Activated CD4-positive, alpha-beta T cell treated with anti-CD3 and anti-CD28 coated beads, Interleukin-2, Interleukin-6, amounts not matched to agents 100 ng/mL and 50 ng/mL, durations not matched to agents 16 hours and 8 hours (primary cell): ENCODE measurements at places on chromosomes 1 and 21.
A peak's percentile ranks its signal among the peaks of the same experiment; 100 is the strongest.

- DNase-seq, result no peak
Measured at GRCh38 chr1:204550926-204551325, 34.7 kb downstream of the MDM4 start.

GRCh38 chr1:55735106-55735505 is 519.9 kb upstream of the USP24 start:
- no peak for DNase-seq

GRCh38 chr21:45954261-45954660 is 27.3 kb upstream of the COL6A1 start:
- DNase-seq, result no peak

GRCh38 chr21:45517249-45518065 is 24.8 kb downstream of the SLC19A1 start:
- peak; percentile 80 for DNase-seq

GRCh38 chr1:222919478-222919865 is 104.6 kb downstream of the DISP1 start:
- no peak for DNase-seq

DNA sequence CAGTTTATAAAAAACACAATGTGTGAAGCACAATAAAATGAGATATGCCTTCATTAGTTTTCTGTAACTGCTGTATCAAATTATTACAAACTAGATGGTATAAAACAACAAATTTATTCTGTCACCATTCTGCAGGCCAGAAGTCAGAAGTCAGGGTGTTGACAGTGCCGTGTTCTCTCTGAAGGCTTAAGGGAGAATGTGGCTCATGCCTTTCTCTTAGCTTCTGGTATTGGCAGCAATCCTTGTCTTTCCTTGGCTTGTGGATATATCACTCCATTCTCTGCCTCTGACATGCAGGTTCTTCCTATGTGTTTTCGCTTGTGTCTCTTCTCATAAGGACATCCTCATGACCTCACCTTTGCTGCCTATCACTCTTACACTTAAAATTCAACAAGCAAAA is 10.1 kb downstream of the NEK7 start:
- no peak for DNase-seq

DNA sequence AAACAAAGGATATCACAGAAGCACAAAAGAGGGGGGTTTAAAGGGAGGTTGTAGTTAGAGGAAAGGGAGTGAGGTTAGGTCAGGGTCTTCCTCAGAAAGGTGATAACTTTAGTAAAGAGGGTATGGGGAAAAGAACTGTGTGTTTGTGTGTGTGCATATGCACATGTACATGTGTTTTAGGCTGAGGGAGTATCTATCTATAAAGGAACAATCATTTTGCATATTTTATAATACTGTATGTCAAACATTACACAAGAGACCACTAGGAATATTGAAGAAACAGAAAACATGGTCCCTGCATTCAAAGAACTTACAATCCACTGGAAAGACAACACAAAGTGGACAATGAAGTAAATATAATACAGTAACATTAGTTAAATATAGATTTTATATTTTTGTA is 132.2 kb downstream of the ACBD6 start:
- no peak for DNase-seq

DNA sequence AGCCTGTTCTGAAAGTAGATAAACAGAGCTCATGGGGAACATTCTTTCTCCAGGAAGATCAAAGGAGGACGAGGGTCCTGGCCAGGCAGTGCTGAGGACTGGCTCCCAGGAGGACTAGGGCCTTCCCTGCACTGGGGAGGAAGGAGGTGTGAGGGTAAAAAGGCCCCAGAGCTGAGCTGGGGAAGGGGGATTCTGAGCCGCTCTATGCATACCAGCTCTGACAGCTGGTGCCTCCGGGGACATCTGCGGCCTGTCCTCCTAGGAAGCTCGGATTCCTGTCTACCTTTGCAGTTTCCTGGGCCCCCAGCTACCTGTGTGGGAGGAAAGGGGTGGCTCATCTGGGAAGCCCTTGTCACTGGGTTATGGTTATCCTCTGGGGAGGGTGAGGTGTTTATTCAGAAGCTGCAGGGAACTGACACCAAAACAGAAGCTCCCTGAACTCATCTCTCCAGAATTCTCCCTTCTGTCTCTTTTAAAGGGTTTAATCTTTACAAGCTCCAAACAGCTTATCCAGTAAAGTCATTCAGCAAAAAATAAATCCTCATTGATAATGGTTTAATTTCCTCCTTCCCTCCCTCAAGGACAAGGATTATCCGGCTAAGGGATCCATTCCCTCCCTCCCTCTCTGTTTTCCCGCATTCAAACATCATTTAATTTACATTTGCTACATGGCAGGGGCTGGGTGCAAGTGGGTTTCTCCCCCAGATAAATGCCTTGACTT is 31.0 kb downstream of the NENF start:
- no peak for DNase-seq

GRCh38 chr21:25421321-25422028 is 185.8 kb downstream of the MRPL39 start:
- DNase-seq, result peak; percentile 90

DNA sequence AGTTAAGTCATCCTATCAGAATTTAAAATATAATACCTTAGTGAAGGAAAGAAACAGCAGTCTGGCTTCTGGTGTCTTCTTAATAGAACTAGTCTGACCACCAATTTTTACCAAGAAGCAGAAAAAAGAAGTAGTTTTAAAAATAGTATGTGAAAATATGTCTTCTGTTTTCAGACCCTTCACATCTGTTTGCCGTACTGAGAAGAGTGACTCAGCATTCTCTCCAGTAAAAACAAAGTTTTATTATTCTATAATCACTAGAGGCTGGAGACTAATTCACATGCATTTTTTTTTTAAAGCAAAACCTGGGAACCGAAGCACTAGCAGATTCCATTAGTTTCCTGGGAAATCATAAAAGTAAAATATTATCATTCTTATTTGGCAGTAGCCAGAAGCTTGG is 163.8 kb downstream of the COL24A1 start:
- DNase-seq, result no peak

GRCh38 chr21:14271053-14271452 is 55.1 kb downstream of the RBM11 start:
- no peak for DNase-seq

DNA sequence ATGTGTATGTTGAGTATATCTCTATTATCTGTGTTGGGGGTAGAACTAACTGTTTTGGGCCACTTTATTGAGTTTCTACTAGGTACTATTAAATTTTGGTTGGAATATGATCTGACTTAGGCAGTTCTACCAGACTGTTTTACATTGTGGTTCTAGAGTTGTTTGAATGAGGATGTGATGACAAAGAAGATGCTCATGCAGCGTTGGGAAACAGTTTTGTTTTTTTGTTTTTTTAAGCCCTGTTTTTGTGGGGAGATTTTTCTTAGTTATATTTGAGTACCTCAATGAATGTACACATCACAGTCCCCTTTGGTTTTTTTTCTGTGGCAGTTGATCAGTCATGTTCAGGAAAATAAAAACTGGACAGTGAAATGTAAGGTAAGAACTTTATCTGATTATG is 40.1 kb downstream of the TMED5 start:
- DNase-seq, result no peak

DNA sequence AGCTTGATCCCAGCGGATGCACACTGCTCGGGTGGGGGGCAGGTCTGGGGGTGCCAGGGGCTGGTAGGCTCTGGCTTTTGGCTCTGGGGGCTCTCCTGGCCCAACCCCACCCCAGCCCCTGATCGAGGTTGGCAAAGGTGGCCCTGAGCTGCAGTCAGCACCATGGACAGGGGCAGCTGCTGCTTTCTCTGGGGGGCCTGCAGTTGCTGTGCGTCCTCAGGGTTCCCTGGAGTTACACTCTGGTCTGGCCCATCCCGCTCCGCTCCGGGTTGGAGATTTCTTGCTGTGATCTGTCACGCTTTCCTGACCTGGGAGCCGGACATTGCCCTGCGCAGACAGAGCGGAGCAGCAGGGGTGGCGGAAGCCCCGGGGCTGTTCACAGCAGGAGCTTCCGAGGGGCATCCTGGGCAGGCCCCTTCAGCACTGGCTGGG is 8.0 kb upstream of the PLCH2 start:
- DNase-seq, result no peak

- DNase-seq, result no peak
Measured at GRCh38 chr1:85087659-85088407, 39.5 kb upstream of the MCOLN3 start.

DNA sequence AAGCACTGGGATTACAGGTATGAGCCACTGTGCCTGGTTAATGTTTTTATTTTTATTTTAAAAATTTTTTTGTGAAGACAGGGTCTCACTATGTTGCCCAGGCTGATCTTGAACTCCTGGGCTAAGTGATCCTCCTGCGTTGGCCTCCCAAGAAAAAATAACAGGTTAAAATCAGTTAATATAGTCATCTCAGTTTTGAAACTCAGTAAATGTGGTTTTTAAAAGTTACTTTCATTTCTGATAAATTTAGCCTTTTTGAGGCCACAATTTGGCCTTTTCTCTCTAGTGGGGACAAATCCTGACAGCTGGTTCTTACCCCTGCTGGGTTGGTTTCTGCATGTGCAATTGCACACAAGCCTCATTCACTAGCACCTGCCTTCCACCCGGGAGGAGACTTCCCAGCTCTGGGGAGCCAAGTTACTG is 13.3 kb downstream of the PMF1 start:
- peak; percentile 84 for DNase-seq

GRCh38 chr1:202090994-202091393 is 31.7 kb upstream of the GPR37L1 start:
- DNase-seq, result no peak

- peak; percentile 82 for DNase-seq
Measured at GRCh38 chr1:36224537-36225282, 467 bp downstream of the THRAP3 start.

DNA sequence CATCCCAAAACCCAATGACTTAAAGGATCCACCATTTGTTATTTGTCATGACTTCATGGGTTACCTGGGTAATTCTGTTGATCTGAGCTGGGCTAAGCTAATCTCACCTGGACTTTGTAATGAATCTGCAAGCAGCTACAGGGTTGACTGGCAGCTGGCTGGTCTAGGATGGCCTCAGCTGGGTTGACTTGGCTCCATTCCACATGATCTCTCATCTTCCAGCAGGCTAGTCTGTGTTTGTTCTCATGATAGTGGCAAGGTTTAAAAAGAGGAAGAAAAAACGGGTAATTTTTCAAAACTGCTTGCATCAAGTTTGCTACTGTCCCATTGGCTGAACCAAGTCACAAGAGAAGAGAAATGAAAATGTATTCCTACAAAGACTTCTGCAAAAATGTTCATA is 24.8 kb upstream of the ZMYM4 start:
- no peak for DNase-seq

DNA sequence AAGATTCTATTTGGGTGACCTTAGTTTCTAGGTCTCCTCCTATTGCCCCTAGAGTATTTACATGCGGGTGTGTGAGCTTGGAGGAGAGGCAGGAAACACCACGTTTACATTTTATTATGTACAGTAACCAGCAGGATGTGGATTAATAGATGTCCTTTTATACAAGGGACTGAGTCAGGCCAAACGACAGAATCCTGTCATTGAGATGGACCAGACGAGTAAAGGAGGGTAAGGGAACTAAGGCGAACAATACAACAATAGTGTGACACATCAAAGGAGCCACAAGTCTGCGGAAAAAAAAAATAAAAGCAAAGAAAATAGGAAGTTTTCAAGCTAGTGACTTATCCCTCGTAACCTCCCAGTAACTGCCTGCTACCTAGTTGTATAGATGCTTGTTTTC is 151.1 kb downstream of the GABPA start:
- DNase-seq, result no peak

- DNase-seq, result no peak
Measured at GRCh38 chr1:236353813-236354212, 40.3 kb upstream of the EDARADD start.

DNA sequence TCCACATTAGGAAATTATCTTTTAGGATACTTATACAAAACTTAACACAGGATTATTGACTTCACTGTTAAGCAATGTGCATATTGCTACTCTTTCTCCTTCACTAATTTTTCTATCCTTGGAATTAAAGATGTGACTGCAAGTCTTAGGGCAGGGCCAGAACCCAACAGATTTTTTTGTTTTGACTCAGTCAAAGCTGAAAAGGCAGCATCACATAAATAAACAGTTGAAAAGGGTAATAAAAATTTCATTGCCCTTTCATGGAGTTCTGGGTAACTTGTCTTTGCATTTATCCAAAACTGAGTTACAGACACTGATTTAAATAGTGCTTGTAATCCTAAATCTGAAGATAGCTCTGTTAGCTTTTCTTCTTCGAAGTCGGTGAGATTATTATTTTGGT is 1.9 kb upstream of the TMEM35B start:
- DNase-seq, result no peak
